Transverse colon (tissue), 4 donors: ENCODE measurements at places on chromosomes 4 and X.

- peak; percentile 69 for DNase-seq
Measured at GRCh38 chrX:110412971-110413726, 54.5 kb downstream of the RTL9 start.

DNA sequence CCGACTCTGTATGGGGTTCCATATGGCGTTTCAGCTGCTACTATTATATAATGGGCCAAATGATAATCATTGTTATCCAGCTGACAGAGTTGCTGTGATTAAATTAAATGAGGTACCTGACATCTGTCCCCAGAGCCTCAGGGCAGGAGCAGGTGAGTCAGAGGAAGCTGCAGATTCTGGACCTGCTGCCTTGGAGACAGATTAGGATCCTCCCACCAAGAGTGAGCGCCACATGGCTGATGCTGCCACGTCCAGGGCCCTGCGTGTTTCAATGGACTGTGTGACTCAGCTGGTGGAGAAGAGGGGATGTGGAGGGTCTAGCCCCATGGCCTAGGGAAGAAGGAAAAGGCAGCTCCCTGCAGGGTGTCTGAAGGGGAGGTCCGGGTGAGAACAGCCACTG is 28.3 kb upstream of the UXT start:
- DNase-seq: no peak

DNA sequence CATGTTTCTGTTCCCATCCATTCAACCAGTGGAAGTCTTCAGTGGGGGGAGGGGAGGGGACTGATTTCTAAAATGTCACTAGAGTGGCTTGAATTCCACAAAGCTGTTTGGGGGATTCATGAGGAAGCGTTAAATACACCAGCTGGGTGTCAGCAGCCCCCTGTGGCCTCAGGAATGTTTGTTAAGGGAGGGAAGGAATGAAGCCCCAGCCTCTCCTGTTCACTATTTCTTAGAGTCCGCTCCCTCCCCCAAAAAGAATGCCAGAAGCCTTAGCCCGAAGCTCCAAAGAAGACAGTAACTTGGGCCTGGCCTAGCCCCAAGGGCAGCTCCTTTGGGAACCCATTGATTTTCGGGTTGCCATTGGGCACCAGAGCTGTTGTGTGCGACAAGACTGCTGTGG is 3.3 kb downstream of the SHROOM2 start:
- DNase-seq: no peak

DNA sequence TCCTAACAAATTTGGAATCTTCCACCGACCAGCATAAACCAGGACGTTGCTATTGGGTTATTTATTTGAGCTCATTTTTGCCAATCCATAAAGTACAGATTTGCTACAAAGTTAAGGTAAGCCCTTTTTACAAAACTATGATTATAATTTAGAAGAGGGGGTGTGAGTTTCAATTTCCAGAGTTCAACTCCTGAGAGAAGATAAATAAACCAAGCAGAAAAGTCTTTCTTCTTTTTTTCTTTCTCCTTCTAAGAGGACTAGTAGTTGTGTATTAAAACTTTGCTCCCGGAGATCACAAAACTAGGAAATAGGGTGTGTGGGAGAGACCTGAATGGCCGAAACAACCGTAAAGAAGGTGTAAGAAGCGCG is 2.6 kb downstream of the PITX2 start:
- no peak for DNase-seq

DNA sequence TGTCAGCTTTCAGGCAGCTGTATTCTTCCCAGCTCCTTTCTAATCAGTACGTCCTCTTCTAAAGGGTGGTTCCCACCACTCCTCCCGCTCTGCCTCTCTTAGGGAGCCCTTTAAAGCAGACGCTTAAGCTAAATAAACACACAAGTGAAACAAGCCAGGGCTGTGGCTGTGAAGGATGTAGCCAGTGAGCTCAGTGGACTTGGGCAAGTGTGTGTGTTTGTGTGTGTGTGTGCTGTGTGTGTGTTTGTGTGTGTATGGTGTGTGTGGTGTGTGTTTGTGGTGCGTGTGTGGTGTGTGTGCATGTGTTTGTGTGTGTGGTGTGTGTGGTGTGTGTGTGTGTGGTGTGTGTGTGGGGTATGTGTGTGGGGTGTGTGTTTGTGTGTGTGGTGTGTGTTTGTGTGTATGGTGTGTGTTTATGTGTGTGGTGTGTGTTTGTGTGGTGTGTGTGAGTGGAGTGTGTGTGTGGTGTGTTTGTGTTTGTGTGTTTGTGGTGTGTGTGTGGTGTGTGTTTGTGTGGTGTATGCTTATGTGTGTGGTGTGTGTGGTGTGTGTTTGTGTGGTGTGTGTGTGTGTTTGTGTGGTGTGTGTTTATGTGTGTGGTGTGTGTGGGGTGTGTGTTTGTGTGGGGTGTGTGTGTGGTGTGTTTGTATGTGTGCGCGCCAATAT is 283.3 kb downstream of the PTTG2 start:
- peak; percentile 20 for DNase-seq

DNA sequence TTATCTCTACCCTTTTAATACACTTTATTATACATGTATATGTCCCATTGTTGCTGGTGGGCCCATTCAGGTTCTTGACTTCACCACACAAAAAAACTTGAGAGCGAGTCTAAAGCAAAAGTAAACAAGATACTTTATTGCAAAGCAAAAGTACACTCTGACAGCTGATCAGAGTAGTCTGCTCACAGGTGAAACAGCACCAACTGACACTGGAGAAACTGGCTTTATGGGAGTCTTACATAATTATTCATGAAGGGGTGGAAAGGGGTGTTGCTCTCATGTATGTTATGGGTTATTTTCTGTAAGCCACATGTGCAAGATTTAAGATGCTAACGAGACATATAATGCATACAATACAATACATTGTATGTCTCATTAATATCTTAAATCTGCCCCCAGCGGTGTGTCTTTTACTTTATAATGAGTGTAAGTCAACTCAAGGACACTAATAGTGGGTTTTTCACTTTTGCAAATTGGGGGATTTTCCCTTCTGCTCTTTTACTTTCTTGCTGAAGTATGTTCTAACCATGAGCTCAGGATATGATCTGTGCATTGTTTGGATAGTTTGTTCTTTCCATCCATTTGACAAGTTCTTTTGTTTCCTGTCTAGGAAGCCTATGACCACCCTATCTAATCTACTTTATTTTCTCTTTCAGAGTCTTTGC is 256.1 kb upstream of the ITM2A start:
- no peak for DNase-seq

DNA sequence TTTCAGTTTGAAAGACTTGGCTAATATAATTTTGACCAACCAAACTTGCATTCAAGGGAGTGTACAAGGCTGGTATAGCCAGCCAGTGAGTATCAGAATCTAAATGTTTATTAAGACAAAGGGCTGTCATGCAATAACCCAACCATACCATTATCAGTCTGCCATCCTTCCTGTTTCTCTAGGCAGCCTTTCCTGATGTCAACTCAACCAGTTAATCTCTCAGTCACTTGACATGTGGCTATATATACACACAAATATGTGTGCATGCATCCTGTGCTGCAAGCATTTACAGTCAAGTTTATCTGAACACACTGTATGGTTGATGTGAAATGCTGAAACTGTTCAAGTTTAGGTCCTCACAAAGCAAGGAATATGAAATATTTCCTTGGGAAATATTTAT is 17.2 kb downstream of the BTK start:
- DNase-seq: no peak

DNA sequence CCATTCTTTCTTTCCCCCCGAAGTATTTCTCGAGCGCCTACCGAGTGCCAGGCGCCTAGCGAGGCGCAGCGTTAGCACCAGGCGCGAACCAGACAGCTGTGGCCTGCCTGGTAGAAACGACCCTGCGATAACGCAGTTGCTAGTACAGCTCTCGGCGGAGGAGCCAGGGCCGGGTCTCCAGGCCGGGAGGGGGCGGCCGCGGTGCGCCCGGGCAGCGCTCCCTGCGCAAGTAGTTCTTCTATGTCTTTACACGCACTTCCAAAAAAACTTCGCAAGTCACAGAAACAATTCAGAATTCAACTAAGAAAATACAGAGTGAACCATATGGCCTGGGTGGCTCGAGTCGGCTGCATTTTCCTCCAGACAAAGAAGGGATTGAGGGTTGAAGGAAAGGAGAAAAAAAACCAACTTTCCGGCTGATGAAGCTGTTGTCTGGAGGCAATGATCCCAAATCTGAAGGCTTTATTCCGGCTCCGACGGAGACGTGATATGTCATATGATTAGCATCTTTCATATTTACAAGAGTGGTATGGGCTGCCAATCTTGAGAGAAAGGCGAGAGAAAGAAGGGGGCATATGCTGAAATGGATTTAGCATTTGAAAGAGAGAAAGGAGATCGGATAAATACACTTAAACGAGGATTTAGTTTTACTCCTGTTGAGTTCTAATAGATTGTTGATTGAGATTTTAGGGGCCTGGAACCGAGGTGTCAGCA is 7.2 kb upstream of the NEUROG2 start:
- peak; percentile 31 for DNase-seq

- DNase-seq: no peak
Measured at GRCh38 chrX:56618323-56618722, 54.9 kb downstream of the UBQLN2 start.
